ENCODE measurements at places on chromosomes 12 and 14.

GRCh38 chr12:10305411-10305810 is 2.3 kb upstream of the KLRD1 start:
- no peak for DNase-seq

DNA sequence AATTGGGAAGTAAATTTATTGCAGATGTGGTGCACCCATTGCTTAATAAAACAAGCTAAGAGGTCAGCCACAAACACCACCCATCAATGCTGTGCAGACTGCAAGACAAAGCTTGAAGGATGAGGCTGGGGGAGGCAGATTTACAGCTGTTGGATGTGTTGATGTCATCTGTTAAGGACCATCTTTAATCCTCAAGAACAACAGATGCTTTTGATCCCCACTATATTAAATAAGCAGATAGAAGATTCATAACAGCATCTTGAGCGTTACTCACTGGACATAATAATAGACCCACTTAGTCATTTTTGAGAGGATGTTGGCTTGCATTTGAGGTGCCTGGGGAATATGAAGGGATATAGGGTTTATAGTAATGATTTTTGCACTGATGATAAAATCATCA is 58.8 kb downstream of the GPR68 start:
- DNase-seq, result no peak

- no peak for DNase-seq
These were observed 155.7 kb downstream of the DPF3 start for GRCh38 chr14:72738161-72738611.

- DNase-seq, result peak; percentile 75
These were observed 48.7 kb upstream of the LALBA start for GRCh38 chr12:48618541-48618940.

- no peak for DNase-seq
These were observed 23.1 kb upstream of the IL22 start for GRCh38 chr12:68276402-68276930.

GRCh38 chr14:85538636-85539035 is 8.7 kb downstream of the FLRT2 start:
- DNase-seq, result no peak

GRCh38 chr14:61080591-61081010 is 99.6 kb downstream of the SLC38A6 start:
- DNase-seq, result no peak

DNA sequence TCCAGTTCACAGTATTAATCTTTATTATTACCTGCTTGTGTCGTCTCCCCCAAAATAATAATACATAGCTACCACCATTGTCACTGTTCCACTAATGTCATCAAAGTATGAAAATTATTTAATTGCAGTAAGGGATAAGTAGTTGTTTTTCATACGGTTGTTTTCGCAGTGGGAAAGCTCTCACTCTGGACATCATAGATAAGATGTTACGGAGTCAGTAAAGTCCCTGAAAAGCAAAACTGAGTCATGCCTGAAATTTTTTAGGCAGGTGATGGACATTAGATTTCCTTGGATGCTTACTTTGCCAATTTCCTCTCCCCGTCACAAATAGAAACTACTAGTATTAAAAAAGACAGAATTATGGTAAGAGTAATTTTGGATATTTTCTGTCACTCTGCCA is 13.2 kb downstream of the PNP start:
- DNase-seq, result no peak

DNA sequence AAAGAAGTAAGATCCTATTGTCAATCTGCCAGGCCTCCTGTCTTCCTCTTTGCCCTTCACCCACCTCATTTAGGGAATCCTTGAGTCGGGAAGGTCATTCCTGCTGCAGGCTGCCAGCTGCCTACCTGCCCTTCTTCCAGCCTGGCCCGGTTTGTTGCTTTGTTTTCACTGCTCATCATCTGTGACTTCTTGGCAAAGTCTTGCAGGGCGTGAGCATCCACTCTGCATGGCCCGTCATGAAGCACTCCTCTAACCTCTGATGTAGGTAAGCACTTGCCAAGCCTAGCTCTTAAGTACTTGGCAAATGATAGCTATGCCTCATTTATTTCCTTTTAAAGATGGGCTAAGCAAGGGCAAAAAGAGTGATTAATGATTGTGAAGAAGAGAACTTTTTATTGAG is 192.8 kb downstream of the NRXN3 start:
- no peak for DNase-seq

- DNase-seq, result no peak
These were observed 18.6 kb downstream of the LRTM2 start for GRCh38 chr12:1838994-1839365.

DNA sequence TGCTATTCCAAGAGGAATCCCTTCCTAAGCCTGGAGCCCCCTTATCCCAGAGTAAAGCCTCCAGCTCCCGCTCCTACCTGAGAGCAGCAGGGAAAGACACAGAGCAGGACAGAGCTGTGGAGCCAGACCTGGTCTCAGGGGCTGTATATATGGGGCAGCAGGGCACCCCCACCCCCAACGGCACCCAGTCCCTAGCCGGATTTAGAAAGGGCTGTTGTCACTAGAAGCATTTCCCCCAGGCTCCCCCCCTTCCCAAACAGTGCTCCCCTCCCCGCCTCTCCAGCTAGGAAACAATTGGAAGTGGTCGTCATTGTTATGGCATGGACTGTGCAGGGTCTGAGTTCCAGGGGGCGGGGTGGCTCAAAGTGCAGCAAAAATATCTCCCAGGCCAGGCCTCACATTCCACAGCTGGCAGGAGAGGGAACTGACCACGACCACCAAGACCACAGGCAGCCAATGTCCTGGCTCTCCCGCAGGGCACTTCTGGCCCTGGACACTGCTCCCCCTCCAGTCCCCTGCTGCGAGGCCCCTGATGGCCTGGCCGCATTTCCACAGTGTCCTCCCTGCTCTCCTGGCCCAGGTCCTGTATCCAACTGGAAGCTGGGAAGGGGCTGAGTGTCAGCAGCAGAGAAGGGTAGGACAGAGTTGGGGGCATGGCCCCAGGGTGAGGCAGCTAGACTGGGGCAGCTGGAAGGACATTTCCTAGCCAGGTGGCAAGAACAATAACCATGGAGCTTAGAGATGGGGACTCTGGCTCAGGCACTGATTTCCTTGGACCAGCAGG is at the start of gene MYH7:
Gene MYH7 (minus strand): TSS at position 118 of the 784 bp plus-strand sequence. CDS start 1,928 bp downstream, outside the sequence.
- DNase-seq, result no peak

DNA sequence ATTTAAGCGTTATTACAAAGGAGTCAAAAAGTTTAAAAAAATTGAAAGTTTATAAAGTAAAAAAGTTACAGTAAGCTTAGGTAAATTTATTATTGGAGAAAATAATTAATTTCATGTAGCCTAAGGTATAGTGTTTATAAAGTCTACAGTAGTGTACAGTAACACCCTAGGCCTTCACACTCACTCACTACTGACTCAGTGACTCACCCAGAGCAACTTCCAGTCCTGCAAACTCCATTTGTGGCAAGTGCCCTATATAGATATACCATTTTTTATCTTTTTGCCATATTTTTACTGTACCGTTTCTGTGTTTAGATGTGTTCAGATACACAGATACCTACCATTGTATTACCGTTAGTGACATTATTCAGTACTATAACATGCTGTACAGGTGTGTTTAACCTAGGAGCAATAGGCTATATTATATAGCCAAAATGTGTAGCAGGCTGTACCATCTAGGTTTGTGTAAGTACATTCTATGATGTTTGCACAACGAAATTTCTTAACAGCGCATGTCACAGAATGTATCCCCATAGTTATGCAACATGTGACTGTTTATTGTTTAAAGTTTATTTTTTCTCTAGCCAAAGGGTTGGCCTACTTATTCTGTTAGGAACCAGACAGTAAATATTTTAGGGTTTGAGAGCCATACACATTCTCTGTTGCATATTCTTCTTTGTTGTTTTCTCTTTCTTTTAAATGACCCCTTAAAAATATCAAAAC is 155.5 kb downstream of the PCNX1 start:
- DNase-seq, result peak; percentile 16

DNA sequence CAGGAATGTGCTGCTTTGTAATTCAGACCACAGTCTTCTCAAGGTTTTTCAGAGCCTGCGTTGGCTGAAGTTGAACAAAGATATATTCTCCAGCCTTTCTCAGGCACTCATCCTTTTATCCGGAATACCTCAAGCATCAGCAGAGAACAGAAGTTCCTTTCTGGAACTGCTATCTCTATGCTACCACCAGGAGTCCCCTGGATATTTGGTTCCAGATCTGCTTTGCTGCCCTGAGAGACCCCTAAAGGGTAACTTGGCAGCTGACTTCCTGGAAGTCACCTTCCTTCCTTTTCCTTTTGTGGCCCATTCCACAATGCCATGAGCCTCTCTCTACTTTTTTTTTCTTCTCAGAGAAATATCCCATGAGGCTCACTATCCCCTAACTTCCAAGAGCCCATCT is 188.2 kb downstream of the PLCZ1 start:
- DNase-seq, result no peak

- no peak for DNase-seq
These were observed 40.2 kb downstream of the RTN1 start for GRCh38 chr14:59830338-59830734.

- no peak for DNase-seq
These were observed 14.5 kb downstream of the BAG5 start for GRCh38 chr14:103547941-103548462.

- DNase-seq, result no peak
These were observed 215.8 kb upstream of the DIO2 start for GRCh38 chr14:80427101-80427500.

DNA sequence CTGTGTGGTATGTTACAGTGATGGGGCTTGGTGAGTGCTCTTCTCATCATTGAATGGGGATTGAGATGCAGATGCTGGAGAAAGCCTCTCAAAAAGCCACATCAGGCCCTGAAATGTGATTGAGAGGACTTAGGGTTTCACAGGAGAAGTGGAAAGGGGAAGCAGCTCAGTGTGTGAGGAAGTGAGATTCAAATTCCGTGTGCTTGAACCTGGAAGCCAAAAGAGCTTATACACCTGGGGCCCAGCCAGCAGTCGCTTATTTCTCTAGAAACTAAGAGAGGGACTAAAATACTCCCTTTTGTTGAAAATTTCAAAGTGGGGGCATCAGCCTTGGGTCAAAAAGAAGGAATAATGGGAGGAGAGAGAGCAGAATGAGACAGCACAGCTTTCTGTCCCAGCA is 39.1 kb upstream of the GZMB start:
- no peak for DNase-seq

- DNase-seq, result no peak
These were observed 238.8 kb downstream of the TTC6 start for GRCh38 chr14:37834275-37834674.

DNA sequence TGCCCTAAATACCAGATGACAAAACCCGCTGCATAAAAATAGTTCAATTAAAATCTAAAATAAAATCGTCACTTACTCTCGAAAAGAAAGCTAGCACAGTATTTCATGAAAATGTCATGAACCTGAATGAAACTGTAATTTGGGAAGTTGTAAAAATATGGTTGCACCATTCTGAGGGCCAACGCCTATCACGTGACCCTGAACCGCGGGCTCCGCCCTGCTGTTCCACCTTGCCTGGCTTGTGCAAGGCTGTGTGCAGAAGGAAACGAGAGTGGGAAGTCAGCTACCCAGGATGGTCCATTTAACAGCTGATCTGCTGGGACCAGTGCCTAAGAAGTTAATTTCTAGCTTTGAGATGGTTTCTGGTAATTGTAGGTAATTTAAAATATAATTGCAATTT is 91.7 kb upstream of the BMP4 start:
- DNase-seq, result no peak

- DNase-seq, result no peak
These were observed 49.3 kb downstream of the CDK17 start for GRCh38 chr12:96350982-96351381.

DNA sequence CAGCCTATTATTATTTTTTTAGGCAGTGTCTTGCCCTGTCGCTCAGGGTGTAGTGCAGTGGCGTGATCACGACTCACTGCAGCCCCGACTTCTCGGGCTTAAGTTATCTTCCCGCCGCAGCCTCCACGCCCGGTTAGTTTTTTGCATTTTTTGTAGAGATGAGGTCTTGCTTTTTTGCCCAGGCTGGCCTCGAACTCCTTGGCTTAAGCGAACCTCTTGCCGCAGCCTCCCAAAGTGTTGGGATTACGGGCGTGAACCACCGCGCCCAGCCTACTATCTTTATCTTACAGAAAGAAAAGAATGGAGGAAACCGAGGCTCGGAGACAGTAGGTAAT is 507 bp upstream of the PTPN11 start:
- DNase-seq, result no peak

GRCh38 chr12:20122274-20122673 is 246.1 kb upstream of the PDE3A start:
- no peak for DNase-seq

DNA sequence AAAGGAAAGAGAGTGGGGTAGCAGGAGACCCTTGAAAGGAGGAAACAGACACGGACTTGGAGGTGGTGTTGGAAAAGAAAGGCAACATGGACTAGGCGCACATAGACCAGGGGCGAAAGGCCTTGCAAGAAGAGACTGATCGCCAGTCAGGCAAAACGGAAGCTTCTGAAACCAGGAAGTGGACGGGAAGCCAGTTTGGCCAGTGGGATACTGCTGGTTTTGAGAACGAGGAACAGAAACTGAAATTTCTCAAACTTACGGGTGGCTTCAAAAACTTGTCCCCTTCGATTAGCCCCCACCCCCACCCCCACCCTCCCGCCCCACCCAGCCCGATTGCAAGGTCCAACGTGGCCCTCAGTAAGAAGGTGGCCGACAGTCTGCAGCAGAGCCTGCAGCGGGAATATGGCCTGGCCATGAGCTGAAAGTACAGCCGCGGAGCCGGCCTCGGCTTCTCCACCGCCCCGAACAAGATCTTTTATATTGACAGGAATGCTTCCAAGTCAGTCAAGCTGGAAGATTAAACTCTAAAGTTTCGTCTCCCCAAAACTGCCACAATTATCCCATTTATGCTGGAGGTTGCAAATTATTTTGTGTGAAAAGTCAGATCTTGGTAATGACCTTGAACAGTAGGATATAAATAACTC is 364.7 kb downstream of the BCAT1 start:
- no peak for DNase-seq

DNA sequence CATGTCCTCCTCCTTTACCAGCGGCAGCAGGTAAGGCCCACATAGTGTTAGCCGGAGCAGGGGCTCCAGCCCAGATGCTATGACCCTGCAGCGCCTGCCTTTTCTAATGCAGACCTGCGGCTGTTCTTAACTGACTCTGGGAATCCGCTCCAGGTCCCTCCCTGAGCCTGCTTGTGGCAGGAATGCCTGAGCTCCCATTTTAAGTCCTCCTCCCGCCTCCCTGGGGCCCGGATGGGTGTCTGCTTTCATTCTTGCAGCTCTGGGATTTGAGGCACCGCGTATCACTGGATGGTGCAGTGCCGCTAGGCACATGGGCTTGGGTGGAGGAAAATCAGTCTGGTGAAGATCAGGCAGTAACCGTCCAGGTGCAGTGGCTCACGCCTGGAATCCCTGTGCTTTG is 7.6 kb downstream of the TSPAN9 start:
- no peak for DNase-seq

GRCh38 chr12:5022465-5023061 is 21.1 kb upstream of the KCNA5 start:
- peak; percentile 75 for DNase-seq

- no peak for DNase-seq
These were observed 3.1 kb upstream of the ACTR6 start for GRCh38 chr12:100197486-100197885.

All from kidney tubule cell (primary cell).